ENCODE measurements at places on chromosomes 12 and 14.

DNA sequence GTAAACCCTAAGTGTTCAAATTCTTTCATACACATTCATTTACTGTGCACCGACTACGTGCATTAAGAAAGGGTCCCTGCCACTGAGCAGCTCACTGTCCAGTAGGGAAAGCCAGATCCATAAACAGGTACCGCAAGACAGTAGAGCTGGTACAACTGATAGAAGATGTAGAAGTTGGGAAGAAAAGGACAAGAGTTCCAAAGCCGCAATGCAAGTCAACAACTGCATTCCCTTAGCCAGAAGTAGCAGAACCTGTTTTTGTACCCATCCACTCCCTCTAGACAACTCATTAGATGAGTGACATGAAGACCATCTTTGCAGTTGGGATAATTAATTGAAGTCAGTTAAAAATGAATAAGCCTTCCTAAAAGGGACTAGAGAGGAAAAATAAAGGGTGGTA lies 1.3 kb downstream of the SENP1 start:
- DNase-seq, result no peak

DNA sequence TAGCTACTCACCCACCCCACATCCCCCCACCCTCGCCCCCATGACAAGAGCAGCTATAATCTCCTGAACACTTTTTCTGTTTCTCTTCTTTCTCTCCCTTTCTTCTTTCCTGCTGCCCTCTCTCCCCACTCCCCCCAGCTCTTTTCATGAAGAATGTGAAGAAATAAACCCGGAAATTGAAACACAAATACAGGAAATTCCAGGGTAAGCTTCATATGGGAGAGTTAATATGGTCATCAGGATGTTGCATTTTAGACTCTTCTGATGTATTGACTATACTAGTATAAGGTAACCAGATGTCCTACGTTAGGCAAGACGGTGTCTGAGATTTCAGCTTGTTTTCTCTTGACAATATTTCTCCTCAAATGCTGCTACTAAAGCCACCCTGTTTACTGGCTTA lies 41.6 kb upstream of the LRIG3 start:
- DNase-seq, result no peak

DNA sequence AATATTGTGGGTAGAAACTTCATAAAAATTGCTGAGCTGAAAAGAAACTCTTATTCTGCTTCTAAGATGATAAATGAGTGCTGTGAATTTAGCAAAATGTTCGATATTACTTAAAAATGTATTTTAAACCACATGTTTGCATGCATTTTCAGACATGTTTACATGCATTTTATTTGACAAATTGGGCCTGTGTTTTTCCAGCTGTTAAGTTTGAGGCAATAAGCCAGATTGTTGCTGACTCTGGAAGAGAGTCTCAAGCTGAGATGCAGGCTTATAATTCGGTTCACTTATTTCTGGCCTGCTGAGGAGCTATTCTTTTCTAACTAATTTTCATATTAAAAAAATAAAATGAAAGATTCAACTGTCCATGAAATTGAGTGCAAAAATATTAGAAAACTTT lies 110.1 kb downstream of the SYNE2 start:
- DNase-seq, result no peak

DNA sequence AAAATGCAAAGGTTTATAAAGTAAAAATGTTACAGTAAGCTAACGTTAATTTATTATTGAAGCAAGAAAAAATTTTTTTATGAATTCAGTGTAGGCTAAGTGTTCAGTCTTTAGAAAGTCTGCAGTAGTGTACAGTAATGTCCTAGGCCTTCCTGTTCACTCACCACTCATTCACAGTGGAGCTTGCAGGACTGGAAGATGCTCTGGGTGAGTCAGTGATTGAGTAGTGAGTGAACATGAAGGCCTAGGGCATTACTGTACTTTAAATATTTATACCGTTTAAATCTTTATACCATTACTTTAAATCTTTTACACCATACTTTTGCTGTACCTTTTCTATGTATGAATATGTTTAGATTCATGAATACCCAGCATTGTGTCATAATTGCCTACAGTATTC lies 120.3 kb upstream of the SLC38A4 start:
- DNase-seq, result no peak

DNA sequence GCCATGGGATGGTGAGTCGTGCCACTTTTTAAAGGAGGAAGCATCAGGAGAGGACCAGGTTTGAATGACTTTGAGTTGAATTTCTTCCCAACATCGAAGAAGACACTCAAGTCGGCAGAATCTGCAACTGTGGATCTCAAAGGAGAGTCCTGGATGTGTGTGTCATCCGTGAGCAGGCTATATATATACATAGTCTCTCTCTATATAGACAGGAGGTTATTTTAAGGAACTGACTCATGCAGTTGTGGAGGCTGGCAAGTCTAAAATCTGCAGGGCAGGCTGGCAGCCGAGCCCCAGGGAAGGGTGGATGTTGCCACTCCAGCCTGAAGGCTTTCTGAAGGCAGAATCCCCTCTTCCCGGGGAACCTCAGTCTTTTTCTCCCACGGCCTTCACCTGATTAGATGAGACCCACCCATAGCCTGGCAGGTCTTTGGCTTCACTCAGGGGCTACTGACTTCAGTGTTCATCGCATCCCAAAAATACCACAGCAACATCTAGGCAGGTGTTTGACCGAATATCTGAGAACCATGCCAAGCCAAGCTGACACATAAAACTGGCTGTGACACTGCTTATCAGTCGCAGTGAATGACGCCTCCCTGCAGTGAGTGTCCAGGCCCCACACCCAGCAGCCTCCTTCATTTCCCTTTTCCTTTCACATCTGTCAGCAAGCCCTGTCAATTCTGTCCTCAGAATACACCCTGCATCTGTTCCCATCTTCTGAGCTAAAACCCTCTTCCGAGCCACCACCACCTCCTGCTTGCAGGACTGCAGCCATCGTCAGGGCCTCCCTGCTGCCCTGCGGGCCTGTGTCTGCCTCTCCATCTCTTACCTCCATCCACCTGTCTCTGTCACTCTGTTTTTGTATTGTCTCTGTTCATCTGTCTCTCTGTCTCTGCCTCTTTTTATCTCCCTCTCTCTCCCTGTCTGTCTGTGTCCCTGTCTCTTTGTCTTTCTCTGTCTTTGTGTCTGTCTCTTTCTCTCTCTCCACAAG lies 54.0 kb downstream of the ZNF664 start:
- no peak for DNase-seq

GRCh38 chr12:118350908-118351559 lies 21.7 kb downstream of the TAOK3 start:
- DNase-seq, result no peak

- no peak for DNase-seq
Measured at GRCh38 chr14:100955201-100955600, 51.7 kb upstream of the RTL1 start.

GRCh38 chr14:105275267-105275946 lies 25.4 kb downstream of the BRF1 start:
- DNase-seq, result peak; percentile 21

- DNase-seq, result no peak
Measured at GRCh38 chr12:105078712-105079570, 5.3 kb downstream of the ALDH1L2 start.

DNA sequence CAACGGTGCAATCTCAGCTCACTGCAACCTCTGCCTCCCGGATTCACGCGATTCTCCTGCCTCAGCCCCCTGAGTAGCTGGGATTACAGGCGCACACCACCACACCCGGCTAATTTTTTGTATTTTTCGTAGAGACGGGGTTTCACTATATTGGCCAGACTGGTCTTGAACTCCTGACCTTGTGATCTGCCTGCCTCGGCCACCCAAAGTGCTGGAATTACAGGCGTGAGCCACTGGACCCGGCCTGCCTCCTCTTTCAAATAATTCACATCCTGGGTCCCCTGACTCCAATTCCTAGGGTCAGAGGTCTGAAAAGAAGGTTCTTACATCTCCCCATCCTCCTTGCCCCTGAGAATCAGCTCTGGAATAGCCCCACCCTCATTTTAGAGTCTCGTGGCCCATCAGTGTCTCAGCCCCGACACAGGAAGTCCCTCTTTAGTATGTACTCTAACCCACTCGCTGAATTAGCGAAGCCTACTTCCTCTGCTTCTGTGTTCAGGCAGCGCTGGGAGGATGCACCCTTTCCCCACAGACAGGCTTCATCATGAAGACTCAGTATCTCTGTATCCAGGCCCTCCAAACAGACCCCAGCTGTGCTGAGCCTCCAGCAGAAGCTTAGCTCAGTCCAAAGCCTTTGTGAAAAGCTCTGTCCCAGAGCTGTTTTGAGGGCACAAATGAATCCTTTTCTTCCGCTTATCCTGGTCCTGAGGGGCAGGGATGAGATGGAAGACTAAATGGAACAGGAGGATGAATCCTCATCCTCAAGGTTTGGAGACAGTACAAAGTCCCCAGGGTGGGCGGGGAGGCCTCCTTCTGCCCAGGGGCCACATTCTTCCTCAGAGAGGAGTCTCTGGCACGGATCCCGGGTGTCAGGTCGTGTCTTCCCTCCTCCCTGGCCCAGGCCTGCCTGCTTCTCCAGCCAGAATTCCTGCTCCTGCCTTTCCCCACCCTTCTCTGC lies 3.5 kb downstream of the LPAR5 start:
- no peak for DNase-seq

- no peak for DNase-seq
Measured at GRCh38 chr14:52043690-52044089, 25.2 kb downstream of the NID2 start.

DNA sequence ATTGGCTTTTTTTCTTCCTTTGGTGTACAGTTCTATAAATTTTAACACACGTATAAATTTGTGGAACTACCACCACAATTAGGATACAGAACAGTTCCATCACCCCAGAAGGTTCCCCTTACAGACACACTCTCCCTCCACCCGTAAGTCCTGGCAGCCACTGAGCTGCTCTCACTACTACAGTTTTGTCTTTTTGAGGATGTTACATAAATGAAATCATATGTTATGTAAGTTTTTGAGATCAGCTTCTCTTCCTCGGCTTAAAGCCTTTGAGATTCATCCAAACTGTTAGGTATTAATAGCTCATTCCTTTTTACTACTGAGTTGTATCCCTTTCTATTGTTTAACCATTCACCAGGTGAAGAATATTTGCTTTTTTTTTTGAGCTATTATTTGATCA lies 74.3 kb upstream of the SLC24A4 start:
- DNase-seq, result no peak

- no peak for DNase-seq
Measured at GRCh38 chr14:57657487-57657886, 163.8 kb upstream of the CCDC198 start.

DNA sequence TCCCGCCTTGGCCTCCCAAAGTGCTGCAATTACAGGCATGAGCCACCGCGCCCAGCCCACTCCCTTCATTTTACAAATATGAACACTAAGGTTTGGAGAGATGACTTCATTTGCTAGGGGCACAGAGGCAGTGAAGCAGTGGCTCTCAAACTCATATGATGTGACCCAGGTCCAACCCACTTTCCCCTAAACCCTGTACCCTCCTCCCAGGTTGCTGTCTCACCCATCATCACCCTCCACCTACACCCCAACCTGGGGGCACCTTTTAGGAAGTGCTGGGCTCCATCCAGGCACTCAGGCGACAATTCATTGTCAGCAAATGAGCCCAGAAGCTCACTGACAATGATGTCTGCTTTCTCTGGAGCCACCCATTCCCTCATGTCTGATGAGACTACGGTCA lies 4.8 kb upstream of the RBM23 start:
- no peak for DNase-seq

DNA sequence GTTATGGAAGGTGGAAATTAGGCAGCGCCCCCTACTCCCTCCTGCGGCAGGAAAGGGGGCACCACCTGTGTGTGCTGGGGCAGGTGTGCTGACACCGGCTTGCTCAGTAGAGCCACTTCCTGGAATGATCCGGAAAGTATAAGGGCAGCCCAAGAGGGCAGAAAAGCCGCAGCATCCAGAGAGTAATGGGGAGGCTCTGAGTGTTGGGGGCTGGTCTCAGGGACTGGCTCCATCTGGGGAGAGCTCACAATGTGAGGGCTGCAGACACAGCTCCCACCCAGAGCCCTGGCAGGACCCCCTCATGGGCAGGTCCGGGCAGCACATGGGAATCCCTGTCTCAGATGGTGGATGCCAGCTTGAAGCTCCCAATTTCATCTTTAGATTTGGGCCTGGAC lies 187.6 kb upstream of the C14orf180 start:
- no peak for DNase-seq

DNA sequence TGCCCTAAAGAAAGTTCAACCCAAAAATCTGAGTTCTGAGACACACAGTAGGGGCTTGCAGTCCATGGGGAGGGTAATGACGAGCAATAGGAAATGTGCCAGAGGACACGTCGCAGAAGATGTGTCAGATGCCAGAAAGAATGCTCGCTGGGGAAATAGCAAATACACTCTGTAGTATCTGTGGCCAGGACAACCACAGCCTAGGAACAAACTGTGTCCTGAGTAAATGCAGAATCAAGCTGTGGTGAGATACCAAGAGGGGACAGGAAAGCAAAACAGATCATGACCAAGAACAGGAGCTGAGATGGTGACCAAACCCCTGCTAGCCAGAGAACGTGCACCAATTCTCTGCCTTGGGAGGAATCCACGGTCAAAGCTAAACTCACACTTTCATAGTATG lies 9.1 kb downstream of the CRACR2A start:
- DNase-seq, result no peak

- peak; percentile 7 for DNase-seq
Measured at GRCh38 chr12:9039397-9039977, 50.1 kb downstream of the KLRG1 start.

- DNase-seq, result no peak
Measured at GRCh38 chr12:101166866-101167265, 43.2 kb downstream of the SLC5A8 start.

DNA sequence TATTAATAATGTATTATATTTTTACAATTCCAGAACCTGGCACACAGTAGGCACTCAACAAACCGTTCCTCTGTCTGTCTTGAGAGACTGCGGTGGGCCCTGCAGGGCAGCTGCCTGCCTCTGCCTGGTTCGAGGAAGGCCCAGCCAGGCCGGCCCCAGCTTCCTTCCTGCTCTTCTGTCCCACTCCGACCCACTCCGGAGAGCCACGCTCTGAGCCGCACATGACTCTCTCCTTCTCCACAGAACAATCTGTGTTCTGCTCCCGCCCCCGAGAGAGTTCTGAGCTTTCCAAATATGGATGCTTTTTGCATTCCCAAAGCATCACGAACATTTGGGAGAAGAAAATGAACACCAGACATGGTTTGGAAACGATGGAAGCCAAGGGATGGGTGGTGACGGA lies 57.3 kb downstream of the TTC7B start:
- no peak for DNase-seq

- DNase-seq, result no peak
Measured at GRCh38 chr12:75446857-75447256, 33.7 kb upstream of the GLIPR1 start.

DNA sequence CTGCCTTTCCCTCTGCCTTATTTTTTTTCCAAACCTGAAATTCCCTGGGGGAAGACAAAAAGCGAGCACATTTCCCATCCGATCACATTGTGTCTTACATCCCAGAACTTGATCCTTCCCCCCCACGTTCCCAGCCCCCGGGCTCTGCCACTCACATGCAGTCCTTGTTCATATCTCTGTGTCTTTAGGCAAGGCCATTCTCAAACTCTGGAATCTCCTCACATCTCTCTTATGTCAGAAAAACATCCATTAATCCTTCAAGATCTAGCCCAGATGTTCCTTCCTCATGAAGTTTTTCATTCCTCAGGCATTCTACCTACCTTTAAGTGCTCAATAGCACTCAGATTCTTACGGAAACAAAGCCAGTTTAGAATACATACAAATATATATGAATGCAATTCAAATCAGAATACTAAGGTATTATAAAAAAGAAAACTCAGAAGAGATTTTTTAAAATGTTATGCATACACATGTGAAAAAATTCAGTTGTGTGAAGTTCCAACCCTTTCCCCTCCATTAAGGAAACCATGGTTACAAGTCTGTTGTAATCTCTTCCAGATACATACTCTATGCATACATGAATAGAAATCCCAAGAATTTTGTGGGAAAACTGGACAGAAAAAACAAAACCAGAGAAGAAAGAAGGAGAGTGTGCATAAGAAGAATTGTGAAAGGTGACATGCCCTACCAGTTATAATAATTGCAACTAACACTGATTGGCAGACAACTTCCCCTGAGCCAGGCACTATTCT lies 120.3 kb downstream of the SLC38A1 start:
- DNase-seq, result no peak

All from smooth muscle cell of the brain vasculature (primary cell).